Kidney (tissue), 22 donors: ENCODE measurements at places on chromosomes 11 and 22.

DNA sequence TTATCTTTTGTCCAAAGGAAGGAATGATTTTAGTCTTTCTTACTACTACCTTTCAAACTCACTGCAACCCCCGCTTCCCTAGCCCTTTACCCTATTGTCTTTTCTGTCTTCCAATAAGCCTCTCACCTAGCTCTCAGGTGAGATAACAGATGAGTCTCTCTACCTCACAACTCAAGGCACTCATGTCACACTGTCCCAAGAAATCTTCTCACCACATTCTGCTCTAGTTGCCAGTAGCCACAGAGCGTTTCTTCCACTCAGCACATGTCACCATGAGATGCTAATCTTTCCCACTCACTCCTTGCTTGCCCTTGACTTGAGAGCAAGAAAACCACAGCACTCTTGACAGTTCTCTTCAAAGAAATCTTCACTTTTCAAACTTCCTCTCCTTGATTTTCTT is 32.7 kb upstream of the TMEM41B start:
- DNase-seq: no peak

DNA sequence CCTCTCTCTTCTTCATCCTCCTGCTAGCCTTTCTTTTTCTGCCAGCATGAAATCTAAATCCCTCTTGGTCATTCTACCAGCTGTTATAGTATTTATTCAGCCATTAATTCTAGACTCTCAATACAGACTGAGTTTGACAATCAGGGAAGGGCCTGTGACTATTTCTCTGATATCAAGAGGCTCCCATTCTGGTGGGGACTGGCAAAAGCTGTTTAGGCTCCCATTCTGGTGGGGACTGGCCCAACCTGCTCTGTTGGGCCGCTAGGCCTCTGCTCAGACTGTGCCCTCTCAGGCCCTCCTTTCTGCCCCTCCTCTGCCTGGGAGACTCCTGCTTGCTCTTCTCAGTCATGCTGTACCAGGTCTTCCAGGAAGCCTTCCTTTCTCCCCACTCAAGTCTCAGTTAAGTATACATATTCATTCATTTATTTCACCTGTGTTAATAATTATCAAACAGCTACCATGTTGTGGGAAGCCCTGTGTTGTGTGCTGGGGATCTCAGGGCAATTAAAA is 323.7 kb upstream of the NARS2 start:
- DNase-seq: peak; percentile 25

DNA sequence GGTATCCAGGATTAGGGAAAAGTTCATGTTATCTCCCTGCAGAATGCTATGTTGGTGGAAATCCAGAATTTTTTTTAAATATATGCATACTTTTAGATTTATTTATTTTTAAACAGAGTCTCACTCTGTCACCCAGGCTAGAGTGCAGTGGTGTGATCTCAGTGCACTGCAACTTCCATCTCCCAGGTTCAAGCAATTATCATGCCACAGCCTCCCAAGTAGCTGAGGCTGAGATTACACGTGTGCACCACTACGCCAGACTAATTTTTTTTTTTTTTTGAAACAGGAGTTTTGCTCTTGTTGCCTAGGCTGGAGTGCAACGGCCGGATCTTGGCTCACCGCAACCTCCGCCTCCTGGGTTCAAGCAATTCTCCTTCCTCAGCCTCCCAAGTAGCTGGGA is 2.6 kb downstream of the PACSIN2 start:
- no peak for DNase-seq

DNA sequence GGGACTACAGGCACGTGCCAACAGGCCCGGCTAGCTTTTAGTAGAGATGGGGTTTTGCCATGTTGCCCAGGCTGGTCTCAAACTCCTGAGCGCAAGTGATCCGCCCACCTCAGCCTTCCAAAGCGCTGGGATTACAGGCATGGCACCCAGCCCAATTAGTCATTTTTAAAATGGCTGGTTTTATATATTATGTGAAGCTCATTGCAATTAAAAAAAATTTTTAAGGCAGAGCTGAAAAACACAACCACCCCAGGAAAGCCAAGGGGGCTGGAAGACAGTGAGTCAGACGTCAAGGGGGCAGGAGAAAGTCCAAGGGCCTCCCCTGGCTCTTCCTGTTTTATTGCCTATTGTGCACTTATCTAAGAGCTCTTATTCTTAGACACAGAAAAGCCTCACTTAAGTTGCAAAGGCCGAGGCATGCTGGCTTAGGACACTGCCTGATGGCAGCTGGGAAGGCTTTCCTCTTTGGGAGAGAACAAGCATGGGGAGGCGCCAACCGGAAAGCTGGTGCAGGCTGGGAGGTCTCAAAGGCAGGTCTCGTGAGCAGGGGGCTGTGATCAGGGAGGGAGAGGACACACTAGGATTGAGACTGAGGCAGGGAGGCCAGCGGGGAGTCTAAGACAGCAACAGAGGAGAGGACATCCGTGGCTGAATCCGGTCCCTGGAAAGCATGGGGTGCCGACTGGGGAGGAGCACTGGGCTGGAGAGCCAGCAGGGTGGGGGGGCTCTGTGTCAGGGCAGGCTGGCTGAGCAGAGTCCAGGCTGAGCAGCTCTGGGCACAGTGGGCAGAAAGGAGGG is 11.1 kb upstream of the OSM start:
- DNase-seq: peak; percentile 74

DNA sequence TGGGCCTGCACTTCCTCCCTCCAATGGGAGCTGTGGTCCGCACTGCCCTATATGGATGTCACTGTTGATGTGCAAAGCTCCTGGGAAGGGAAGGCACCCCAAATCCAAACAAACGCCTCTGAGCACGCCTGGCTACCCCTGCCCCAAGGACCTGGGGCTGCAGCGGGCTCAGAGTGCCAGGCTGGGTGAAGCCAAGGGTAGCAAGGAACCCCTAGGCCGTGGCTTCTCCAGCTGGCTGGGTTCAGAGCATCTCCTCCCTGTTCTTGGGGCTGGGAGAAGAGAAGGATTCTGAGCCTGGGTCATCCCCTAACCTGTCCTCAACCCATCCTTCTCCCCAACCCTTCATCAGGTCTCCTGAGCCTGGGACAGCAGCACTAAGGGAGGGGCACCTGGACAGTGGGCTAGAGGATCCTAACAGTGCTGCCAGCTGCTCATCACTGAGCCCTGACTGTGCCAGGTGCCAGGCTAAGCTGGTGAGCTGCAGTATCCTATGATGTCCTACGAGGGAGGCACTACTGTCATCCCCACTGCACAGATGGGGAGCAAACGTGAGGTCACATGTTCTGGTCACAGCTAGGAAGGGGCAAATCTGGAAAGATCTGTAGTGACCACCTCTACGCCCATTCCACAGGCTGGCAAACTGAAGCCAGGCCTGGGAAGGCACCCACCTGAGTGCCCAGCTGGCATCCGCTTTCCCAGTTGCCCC is 3.0 kb downstream of the SSTR3 start:
- no peak for DNase-seq

DNA sequence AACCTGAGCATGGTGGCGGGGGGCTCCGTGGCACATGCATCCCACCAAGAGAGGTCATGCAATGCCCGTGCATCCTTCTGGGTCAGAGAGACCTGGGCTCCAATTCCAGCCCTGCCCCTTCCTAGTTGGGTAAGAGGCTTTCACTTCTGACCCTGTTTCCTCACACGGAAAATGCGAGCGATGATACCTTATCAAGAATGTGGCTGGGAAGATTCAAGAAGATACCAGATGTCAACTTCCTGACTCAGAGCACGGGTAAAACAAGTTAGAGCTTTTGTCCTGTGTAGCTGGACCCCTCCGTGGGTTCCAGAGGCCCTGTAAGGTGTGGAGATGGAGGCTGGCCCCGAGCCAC is 8.7 kb upstream of the DGKZ start:
- DNase-seq: no peak

GRCh38 chr22:21933910-21934309 is 18.7 kb downstream of the PPM1F start:
- no peak for DNase-seq

DNA sequence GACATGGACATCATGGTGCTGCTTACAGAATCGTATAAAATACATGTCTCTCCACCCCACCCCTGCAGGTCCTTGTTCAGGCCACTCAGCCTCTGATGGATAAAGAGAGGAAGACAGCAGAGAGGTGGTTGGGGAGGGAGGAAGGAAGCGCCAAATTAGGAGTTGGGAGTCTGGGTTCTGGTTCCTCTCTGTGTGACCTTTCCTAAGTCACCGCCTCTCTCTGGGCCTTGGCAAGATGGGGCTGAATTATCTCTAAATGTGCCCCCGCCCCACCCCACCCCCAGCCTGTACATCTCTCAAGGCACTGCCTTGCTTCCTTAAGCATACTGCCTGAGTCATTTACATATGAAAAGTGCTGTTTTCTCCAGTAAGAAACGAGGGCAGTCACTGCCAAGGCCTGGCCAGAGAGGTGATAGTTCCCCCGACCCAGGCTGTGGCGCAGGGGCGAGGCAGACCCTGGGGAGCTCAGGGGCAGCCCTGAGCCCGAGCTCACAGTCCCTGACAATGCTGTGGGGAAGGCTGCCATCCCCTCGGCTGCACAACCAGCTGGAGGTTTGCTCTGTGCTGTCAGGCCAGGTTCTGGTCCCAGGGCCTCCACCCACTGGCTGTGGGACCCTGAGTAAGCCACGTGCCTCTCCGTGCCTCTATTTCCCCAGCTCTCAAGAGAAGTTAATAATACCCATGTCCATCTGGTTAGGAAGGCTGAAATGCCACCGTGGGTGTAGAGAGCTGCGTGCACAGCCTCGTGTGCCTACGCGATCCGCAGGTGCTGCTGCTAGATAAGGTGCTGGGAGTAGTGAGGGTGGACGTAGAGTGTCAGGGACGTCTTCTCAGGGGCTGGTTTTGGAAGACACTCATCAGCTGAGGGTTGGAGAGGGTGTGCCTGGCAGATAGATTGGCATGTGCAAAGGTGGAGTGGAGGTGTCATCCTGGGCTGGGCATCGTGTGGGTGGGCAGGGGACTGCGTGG is 55.3 kb downstream of the CACNA1I start:
- no peak for DNase-seq

DNA sequence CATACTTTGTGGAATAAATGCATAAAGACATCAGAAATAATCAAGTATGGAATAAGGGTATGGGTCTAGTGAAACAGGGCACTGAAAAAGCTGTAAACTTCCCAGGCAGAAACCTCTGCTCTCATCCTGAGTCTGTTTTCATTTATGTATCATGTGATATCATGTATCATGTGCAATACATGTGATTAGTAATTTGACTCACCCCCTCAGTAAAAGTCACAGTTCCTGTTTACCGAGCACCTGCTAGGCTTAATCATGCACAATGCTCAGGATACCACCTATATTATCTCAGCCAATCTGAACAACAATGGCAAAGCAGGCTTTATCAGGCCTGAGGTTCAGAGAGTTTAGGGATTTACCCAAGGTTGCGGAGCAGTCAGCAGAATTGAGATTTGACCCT is 250.6 kb upstream of the TENM4 start:
- DNase-seq: no peak

- peak; percentile 49 for DNase-seq
Measured at GRCh38 chr22:48268771-48269552, 1506.5 kb downstream of the TBC1D22A start.

DNA sequence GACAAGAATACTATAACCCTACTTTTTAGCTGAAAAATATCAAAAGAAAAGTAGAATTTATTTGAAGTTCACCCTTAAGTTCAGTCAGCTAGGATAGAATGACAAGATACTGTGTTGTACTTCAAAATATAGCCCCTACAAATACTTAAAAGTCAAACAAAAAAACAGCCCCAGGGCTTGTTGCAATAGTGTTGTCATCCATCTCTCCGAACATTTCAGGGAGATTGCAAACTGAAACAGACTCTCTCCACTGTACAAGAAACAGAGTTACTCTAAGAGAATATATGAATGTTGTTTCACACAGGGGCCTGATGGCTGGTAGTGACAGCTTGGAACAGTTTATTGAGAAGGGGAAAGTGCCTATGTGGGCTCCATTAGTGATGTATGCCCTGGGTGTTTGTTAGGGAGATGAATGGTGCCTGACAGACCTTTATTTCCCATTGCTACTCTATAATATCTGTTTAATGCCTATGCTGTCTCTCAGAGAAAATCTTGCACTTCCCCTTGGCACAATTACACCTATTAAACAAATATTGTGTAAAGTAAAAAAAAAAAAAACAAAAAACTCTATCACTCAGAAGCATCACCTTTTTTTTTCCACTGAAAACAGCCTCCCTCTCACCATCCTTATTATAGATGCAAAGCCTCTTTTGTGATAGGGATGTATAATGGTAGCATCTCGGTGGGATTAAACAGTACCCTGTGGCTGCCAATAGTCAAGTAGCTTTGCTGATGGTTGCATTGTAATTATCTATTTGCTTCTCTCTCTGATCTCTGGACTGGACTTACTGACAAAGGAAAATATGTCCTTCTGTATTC is 506.3 kb upstream of the LUZP2 start:
- DNase-seq: no peak

- no peak for DNase-seq
Measured at GRCh38 chr22:42883121-42883520, 26.0 kb upstream of the ARFGAP3 start.

GRCh38 chr11:16338393-16338792 is 18.0 kb downstream of the SOX6 start:
- no peak for DNase-seq

GRCh38 chr22:37148031-37148651 is 1.6 kb downstream of the IL2RB start:
- no peak for DNase-seq

DNA sequence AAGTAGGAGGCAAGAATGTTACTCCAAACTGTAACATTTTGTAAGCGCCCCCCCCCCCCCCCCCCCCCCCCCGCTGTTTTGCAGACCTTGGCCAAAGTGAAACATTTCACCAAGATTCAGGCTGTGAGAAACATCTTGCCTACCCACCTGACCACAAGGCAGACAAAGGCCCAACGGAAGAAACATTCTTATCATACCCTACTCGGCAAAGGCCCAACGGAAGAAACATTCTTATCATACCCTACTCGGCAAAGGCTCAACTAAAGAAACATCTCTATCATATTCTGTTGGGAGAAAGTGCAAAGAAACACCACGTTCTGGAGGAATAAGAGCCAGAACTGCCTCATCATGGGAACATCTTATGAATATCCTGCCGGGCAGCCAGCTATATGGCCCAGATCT is 117.1 kb downstream of the JRKL start:
- no peak for DNase-seq

GRCh38 chr11:66020618-66021357 is 5.5 kb downstream of the CATSPER1 start:
- no peak for DNase-seq

DNA sequence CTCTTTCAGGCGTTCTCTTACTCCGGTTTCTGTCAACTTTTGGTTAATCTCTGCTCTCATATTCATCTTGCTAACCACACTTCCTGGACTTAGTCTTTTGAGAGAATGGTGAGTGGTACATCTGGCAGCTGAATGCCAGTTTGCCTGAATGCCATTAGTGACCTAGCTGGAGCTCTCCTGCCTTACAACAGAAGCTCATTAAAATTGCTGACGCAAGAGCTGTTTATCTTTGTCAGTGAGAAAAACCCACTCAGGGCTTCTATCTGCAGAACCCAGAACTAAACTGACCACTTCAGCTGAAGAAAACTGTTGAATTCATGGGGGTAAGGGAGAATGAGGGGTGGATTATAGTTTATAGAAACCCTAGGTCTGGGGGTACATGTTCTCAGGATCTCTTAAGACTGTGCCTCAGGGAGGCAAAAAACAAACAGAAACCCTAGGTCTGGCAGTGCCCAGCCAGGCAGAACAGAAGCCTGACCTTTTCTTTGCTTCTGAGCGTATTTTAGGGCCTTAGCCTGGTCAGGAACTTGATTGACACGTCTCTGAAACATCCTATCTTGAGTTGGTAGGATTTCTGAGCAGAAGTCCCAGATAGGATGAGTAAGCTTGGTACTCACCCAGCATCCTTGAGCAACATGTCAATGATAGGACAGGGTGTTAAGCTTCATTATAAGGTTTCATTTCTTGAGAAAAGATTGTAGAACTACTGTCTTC is 52.8 kb upstream of the YWHAH start:
- peak; percentile 60 for DNase-seq

GRCh38 chr11:12284316-12285050 is 92.9 kb upstream of the PARVA start:
- no peak for DNase-seq
